ENCODE measurements at places on chromosomes 11 and 22.

- no peak for DNase-seq
Observed at GRCh38 chr11:102709201-102709945, 3.8 kb upstream of the MMP27 start.

DNA sequence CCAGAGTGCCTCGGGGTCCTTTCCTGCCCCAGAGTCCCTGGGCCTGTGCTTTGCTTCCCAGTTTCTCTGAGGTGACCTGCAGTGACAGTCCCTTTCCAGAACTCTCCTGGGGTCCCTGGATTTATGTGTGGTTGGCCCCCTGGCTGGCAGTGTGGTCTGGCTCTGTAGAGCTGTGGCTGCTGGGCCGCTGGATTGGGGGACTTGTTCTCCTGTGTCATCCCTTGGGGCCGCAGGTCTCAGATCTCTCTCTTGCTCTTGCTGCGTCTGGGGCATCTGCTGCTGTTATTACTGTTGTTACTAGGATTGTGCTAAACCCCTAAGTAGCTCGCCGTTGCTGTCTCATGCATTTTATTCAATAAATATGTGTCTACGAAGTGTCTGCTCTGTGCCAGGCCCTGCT is 31.9 kb downstream of the FAM83F start:
- no peak for DNase-seq

DNA sequence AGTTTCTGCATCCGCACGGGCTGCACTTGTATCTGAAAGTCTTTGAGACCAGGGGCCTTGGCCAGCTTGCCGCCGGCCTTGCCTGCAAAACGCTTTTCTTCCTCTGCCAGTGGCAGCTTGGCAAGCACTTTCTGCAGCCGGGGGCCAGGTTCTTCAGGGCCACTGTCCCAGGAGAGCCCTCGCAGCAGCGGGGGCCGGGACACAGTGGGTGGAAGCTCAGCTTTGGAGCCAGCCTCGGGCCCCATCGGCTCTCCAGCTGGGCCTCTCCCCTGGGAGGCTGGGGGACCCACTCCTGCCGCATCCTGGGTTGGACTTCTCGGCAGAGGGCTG is 57.5 kb upstream of the LYVE1 start:
- DNase-seq: no peak

DNA sequence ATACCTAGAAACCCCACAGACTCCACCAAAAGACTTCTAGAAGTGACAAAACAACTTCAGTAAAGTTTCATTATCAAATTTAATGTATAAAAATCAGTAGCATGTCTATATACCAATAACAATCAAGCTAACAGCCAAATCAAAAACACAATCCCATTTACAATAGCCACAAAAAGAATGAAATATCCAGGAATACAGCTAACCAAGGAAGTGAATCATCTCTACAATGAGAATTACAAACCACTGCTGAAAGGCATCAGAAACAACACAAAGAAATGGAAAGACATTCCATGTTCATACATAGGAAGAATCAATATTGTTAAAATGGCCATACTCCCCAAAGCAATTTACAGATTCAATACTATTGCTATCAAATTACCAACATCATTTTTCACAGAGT is 46.0 kb downstream of the PRCP start:
- no peak for DNase-seq

- DNase-seq: no peak
Observed at GRCh38 chr22:25929321-25929878, 187.4 kb downstream of the MYO18B start.

DNA sequence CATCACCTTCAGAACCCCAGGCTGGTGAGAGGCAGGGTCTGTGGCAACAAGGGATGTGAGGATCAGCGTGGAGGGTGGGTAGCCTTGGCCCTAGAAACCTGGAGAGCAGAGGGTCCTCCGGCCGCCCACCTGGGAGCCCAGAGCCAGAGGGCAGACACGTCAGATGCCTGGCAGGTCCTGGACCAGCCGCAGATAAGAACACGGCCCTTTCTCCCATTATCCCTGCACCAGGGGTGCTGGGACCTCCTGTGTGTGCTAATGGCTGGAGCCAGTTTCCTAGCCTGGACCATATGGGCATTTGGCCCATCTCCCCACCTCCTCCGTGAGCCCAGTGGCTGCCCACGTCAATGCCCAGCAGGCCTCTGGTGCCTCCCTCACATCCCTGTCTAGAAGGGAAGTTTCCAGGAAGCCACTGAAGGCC is 88.4 kb downstream of the MORC2 start:
- DNase-seq: no peak

- no peak for DNase-seq
Observed at GRCh38 chr11:72996959-72997358, 145.2 kb downstream of the FCHSD2 start.

DNA sequence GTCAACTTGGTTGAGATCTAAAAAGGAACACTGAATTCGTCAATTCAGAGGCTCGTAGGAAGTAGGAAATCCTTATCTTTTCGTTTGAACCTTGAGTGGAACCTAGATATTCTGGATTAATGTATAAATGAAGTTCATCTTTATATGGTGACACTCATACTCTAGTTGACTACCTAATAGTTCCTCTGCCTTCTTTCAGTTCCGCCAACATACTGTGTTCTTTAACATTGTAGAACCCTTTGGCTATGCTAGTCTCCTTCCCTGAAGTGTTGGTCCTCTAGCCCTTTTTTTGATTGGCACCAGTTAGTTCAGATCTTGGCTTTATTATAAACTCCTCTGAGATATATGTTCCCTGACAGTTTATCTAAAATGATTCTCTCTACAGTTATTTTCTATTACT is 1.5 kb downstream of the ATM start:
- no peak for DNase-seq

GRCh38 chr11:96103102-96103501 is 179.2 kb upstream of the MTMR2 start:
- no peak for DNase-seq

DNA sequence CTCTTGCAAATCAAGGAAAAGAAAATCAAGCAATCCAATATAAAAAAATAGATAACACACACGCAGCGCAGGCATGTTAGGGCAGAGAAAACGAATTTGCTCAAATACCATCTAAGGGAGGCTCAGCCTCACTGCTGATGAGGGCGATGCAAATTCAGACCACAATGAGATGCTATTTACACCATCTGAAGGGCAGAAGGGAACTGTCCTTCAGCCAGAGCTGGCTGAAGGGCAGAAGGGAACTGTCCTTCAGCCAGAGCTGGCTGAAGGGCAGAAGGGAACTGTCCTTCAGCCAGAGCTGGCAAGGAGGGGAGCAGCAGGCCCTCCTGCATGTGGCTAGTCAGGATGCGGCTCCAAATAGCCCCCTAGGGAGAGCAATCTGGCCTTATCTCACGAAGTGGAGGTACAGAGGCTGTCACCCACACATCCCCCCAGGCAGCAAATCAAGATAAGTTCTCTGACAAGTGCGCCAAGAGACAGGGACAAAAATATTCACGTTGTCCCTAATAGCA is 7.6 kb upstream of the SLC39A13 start:
- DNase-seq: no peak

GRCh38 chr11:73962101-73962705 is 11.4 kb downstream of the DNAJB13 start:
- no peak for DNase-seq

DNA sequence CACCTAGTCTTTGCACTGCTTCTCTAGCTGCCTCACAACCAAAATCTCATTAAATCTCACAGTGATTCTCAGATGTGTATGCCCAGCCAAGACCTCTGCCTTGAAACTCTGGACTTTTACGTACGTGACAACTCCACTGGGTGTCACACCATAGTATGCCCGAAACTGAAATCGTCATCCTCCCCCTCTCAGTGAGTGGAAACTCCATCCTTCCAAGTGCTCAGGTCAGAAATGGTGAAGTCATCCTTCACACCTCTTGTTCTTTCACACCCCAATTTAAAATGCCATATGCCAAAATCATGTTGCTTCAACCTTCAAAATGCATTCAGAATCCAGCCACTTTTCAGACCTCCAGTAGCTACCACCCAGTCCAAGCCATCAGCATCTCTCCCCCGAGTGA is 42.5 kb downstream of the SFI1 start:
- DNase-seq: no peak

DNA sequence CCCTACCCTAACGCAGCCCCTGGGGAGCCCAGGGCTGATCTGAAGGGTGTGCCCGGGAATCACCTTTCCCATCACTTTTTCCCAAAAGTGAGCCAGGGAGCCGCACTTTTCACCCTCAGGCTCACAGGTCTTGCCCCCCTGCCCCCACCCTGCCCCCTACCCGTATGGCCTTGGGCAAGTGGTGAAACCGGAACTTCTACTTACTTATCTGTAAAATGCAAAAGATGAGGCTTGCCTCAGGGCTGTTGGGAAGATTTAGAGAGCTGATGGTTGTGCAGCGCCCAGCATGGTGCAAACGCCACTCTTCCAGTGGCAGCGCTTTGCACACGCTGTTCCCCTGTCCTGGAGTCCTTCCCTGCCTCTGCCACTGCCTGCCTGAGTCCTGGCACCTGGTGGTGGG is 8.0 kb downstream of the SYT12 start:
- no peak for DNase-seq

DNA sequence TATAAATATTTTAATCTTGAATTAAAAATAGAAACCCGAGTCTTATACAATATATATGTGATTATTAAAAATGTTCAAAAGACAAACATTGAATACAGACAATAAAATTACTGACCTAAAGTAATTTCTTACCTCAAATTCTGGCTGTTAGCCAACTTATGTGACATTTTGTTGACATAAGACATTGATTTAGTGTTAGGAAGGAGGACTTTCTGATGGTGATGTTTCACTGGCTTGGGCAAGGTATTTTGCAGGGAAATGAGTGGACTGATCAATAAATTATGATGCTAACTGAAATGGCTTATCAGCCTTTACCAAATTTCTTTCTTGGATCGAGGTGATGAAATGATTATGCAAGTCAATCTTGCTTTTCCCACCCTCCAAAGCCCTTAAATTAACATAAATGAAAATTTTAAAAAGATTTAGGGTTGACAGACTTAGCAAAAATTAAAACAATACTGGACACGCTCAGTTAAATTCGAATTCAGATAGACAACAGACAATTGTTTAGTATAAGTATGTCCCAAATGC is 33.2 kb upstream of the FZD4 start:
- DNase-seq: no peak

DNA sequence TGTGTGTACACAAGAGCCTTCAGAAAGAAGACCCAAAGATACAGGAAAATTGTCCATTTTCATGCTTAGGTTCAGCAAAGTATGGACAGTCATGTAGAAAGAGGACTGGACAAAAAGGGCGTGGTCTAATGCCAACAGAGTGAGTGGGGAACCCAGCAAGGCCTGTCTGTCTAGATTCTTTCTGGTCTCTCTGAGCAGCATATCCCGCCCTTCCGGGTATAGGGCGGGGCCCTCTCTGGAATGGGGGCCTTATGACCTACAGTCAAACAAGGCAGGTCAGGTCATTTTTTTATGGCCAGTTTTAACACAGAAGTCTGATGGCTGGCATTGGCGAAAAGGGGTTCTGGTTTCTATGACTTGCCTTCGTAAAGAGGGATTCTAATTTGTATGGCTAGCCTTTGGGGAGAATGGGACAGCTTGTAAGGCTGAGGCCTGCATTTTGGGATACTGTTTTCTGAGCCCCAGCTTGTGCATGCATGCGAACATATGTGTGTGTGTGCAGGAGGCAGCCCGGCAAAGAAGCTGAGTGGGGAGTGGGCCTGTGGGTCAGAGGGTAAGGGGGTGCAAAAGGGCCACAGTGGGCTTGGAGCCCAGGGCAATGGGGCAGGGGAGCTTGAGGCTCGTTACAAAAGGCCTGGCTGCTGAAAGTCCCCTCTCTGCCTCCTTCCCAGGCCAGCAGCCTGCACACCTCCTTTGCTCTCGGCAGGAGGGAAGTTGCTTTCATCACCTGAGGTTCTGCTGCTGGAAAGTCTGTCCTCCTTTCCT is 130.5 kb upstream of the B3GAT1 start:
- DNase-seq: no peak

DNA sequence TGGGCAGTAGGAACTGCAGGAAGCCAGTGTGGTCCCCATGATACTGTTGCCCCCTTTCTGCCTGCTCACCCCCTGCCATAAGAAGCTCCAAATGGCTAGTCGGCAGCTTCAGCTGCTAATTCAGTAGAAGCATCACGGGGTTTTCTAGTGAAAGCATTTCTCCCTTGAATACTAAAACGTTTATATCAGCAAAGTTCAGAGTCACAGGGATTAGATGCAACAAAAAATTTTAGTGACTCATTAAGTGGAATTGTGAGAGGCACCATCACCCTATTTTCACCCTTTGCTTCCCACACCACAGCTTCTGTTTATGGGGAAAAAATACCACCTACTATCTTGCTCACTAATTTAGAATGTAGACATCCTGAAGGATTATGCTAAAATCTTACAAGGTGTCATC is 25.2 kb downstream of the RAB39A start:
- no peak for DNase-seq

DNA sequence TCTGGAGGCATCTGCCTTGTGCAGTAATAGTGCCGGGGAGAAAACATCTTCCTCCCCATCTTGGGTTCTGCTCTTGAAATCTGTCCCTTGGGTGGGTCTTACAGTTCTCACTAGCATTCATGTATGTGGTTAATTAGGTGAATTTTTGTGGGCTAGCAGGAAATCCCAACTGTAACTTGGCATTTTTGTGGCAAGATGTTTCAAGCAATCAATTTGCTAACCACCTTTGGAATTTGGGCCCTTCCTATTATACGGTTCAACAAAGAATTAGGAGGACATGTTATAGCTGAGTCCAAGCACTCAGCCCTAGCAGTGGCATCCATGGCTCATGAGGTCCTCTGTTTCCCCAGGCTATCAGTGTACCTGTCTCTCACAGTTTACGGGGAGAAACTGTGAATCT is 89.1 kb upstream of the MTNR1B start:
- DNase-seq: no peak

- DNase-seq: no peak
Observed at GRCh38 chr11:65297026-65297672, 17.5 kb upstream of the CDC42EP2 start.

GRCh38 chr22:39233710-39234471 is 10.9 kb downstream of the PDGFB start:
- no peak for DNase-seq

DNA sequence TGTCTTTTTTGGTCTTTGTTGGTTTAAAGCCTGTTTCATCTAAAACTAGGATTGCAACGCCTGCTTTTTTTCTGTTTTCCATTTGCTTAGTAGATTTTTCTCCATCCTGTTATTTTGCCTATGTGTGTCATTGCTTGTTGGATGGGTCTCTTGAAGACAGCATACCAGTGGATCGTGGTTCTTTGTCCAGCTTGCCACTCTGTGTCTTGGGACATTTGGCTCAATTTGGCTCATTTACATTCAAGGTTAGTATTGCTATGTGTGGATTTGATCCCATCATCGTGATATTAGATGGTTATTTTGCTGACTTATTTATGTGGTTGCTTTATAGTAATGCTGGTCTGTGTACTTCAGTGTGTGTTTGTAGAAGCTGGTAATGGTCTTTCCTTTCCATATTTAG is 31.4 kb upstream of the ANKK1 start:
- no peak for DNase-seq

- DNase-seq: peak; percentile 11
Observed at GRCh38 chr22:42780070-42780540, 59.4 kb upstream of the A4GALT start.
